Adrenal gland (tissue), 19 donors: ENCODE measurements at places on chromosomes 12 and 14. TPM values are rescaled to one million over a fixed set of nuclear protein-coding genes. Genes with fewer than 3 reads are reported as not detected.

- no peak for DNase-seq
Observed at GRCh38 chr12:57523706-57524614, 1.3 kb downstream of the MBD6 start.

GRCh38 chr12:74644681-74645080 is 107.0 kb downstream of the ATXN7L3B start:
- DNase-seq = no peak

GRCh38 chr14:71060825-71061455 is 153.7 kb downstream of the PCNX1 start:
- no peak for DNase-seq

GRCh38 chr12:45974883-45975282 is 15.5 kb downstream of the SCAF11 start:
- DNase-seq = no peak

- DNase-seq = no peak
Observed at GRCh38 chr14:100586403-100587085, 673 bp downstream of the BEGAIN start.

Gene PLEKHH1
- 21.1 TPM for total RNA-seq
